ENCODE measurements at places on chromosomes 7 and 10.

GRCh38 chr10:120963594-120964220, 112.5 kb downstream of the WDR11 start:
- no peak for DNase-seq

DNA sequence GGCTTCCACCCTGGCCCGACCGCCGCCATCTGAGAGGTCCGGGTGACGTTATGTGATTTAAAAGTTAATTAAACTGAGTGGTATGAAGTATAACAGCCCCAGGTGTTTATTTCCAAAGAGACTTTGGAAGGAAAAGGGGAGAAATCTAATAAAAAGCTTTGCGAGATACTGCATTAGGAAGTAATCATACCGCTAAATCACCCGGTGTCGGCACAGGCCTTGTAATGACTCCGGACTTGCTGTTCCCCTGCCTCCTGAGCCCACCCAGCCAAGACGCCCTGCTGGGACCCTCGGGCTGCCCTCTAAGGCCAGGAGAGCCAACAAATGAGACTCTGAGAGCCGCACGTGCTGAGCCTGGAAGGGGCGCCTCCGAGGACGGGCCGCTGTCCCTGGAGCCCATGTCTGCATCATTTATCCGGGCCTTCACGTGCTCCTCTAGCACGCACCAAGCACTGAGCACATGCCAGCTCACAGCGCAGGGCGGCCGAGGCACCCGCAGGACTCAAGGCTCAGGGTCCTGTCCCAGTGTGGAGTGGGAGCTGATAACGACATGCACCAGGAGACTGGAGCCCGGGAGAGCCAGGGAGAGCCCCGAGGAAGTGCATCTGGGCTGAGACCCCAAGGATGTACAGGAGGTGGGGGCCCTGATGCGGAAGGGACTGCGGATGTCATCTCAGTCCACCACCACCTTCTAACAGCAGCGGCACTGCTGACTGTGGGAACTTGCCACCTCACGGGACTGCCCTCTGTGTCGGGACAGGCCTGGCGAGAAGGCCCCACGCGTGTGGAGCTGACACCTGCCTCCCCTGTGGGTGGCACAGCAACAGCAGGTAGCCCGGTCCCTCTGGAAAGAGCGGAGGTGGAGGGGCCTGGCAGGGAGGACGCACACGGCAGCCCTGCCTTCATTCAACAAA, 182.7 kb downstream of the ELFN1 start:
- DNase-seq = no peak

DNA sequence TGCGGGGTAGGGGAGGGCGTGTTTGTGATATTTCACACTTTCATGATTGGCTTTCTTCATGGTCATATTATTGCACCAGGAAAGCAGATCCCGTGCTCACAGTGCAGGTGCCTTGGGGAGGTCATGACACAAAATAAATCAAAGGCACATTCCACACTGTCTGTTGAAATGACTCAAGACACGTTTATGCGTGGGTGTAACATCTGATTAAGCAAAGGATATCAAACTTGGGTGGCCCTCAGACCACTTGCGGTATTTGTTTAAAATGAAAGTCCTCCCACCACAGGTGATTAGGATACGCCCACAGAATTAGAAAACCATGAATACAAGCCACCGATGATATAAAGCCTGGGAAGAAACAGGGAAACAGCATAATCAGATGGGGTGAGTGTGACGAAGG, 51.1 kb downstream of the SVIL start:
- no peak for DNase-seq

GRCh38 chr7:66847879-66848790, 72.9 kb upstream of the TMEM248 start:
- DNase-seq = peak; percentile 79

DNA sequence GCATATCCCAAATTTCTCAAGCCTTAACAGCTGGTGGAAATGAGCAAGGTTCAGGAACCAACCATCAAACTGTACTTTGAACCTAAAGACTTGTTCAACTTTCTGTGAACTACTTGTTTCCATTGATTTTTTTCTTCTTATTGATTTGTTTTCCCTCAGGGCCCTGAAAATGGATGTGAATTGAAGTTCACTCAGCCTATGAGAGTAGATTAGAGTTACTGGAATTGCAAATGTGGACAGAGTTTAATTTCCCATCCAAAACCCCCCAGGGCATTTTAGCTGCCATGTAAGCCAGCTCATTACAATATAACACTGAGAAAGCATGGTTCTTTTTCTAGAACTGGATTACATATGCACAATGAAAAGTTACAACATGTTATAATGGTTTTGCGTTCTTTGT, 1105.7 kb downstream of the REEP3 start:
- no peak for DNase-seq

- DNase-seq = peak; percentile 32
Observed at GRCh38 chr7:139358541-139359365, 941 bp upstream of the LUC7L2 start.

- peak; percentile 21 for DNase-seq
Observed at GRCh38 chr7:127792528-127793342, 140.7 kb downstream of the SND1 start.

- no peak for DNase-seq
Observed at GRCh38 chr7:158815083-158815799, 14.1 kb downstream of the ESYT2 start.

- DNase-seq = no peak
Observed at GRCh38 chr10:49497358-49497757, 41.6 kb downstream of the ERCC6 start.

GRCh38 chr7:154879629-154880028, 123.3 kb downstream of the PAXIP1 start:
- DNase-seq = no peak

DNA sequence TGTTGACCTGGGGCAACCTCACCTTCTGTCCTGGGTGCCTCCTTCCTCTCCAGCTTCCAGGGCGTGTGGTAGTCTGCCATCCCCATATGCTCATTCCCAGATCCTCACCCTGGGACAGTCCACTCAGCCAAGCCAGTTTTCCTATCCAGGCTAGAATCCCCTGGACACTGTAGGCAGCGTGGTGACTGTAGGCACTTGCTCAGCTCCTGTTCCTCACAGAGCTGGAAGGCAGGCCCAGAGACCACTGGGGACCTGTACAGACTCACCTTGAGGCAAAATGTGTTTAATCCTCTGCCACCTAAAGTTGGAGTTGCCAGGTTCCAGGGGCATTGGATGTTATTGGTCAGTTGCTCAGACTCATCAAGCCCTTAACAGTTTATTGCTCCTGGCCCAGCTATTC, 2.4 kb upstream of the GRID1 start:
- DNase-seq = no peak

DNA sequence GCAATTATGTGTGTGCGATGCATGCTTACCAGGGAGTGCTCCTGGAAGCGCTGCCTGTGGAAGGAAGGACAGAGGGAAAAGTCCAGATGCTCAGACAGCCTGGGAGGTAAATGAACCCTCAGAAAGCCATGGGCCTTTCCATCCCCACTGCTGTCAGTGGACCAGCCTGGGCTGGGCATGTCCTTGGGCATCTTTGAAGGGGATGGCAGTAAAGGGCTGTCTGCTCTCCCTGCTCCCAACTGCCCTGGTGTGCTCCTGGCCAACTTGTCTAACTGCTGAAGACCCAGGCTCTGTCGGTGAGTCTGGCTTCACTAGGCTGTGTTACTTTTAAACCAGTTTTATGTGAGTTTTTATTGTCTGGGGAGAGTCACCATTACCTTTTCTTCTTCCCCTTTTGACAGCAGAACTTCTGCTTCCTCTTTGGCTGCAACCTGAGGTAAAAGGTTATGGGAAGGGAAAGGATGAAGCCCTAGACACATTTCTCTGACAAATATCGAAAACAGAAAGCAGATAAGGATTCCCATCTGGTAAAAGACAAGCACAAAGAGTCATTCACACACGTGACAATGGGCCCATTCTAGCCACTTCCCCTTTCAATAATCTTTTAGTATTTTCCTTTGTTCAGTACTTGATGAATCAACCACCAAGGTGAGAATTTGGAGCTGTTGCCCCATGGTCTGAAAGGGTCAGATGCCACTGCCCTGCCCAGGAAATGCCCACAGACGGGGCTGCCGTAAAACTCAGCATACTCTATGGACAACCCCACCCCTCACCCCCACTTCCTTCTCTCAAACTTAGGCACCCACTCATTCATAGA, 27.6 kb upstream of the PIK3AP1 start:
- DNase-seq = peak; percentile 57

DNA sequence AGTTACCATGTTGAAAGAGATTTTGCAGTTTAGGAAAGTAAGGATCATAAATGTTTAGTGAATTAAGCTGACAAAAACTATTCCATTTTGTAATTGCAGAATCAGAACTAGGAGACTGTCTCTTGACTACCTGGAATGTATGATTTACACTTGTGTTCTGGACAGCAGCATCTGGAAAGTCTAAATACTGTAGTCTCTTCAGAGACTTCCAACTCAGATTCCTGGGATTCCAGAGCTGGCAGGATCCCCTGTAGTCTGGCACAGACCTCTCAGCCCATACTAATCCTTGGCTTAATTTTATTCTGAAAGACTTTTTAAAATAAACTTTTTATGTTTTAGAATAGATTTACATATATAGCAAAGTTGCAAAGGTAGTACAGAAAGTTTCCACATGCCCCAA, 452.7 kb downstream of the DPP6 start:
- no peak for DNase-seq

- DNase-seq = no peak
Observed at GRCh38 chr10:85651497-85651882, 715.1 kb downstream of the GRID1 start.

- DNase-seq = no peak
Observed at GRCh38 chr7:6658618-6659345, 21.7 kb downstream of the ZNF316 start.

DNA sequence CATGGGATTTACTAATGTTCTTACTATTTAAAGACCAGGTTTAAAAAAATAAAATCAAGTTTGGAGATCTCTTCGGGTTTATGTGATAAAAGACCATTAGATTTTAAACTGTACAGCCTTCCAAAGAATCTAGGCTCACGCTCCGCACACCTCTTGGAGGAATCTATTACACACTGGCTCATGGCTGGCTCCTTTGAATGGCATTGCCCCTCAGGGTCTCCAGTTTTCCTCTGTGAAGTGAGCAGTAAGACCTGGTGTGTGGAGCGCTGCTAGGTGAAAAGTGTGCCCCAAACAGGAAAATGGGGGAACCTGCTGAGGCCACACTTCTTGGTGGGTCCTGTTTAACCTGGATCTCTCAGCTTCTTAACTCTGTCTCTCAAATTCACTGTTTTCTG, 142.3 kb downstream of the KAT6B start:
- DNase-seq = no peak

- DNase-seq = no peak
Observed at GRCh38 chr7:100983451-100984187, 14.3 kb downstream of the MUC12 start.
